ENCODE measurements at places on chromosomes 1 and 21.
A peak's percentile ranks its signal among the peaks of the same experiment; 100 is the strongest.

DNA sequence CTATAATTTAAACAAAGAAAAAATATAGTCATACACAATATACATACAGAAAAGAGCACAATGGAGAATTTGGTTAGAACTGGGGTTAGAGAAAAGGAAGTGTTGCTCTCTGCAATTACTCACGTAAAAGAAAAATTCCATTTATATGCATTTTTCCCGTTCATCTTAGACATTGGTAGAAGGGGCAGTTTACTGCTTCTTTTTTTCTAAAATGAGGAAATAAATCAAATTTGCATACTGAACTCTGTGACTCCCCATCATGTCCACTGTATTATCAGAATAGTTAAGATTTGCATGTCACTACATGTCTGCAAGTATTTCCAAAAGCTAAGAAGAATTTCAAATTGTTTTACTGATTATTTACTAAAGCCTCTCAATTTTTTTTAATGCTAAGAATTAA, 44.1 kb upstream of the C1orf105 start:
- no peak for DNase-seq

GRCh38 chr1:39395357-39395831, 96.0 kb upstream of the BMP8A start:
- DNase-seq, result no peak

DNA sequence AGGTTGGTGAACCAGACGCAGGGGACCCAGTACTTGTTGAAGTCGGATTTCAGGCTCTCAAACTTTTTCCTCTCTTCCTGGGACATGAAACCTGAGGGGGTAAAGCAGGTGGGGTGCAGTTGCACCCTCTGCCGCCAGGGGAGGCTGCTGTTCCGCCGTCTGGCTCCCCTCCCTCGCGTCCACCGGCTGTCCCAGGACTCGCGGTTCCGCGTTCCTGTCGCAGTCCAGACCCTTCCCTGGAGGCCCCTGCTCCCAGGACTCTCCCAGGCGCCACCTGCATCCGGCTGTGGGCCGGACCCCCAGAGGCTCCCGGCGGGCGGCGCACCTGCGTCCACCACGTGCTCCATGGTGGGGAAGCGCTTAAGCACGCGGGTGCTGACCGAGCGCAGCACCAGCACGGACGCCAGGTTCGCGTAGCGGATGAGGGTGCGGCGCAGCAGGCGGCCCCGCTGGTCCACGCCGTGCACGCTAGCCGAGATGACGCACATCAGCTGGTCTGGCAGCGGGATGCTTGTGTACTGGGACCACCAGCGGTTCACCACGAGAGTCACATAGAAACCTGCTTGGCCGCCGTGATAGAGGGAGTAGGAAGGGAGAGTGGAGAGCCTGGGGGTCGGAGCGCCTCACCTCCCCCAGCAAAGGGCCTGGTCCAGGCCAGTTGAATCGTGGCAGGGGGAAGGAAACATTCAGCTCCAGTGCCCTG, 1.7 kb downstream of the BEST4 start:
- peak; percentile 17 for DNase-seq

- DNase-seq, result no peak
Measured at GRCh38 chr1:206836111-206836510, 29.3 kb upstream of the IL20 start.

DNA sequence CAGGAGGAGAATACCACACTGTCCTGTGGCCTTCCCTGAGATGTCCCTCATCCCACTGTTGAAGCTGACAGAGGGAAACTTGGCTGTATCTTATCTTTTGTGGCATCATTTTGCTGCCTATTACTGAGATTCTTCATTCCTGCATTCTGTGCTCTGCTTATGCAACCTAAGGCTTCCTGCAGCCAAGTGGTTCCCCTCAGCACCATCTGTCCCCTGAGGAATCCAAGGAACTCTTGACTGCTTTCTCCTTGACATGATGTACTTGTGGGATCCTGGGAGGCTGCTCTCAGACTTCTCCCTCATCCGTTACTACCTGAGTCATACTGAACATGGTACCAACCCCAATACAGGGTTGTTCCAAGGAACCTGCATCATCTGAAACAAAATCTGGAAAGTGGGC, 21.1 kb upstream of the RIMKLA start:
- DNase-seq, result no peak

DNA sequence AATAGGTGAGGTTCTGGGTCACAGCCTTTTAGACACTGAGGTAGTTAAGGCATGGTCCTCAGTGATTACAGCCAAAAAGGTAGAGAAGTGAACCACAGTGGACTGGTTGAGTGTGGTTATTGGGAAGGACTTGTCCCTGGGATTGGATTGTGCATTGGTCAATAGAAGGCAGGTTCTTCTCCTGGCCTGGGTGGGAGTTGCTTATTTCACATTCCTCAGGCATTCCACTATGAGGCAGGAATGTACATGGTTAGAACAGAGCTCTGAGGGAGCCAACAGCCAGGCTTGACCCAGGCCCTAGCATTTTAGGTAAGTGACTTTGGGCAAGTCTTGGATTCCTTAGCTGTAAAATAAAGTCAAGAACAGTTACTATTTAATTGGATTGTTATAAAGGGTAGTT, 97.9 kb upstream of the MARK1 start:
- DNase-seq, result no peak

GRCh38 chr1:116982319-116983004, 19.1 kb upstream of the CD101 start:
- no peak for DNase-seq

DNA sequence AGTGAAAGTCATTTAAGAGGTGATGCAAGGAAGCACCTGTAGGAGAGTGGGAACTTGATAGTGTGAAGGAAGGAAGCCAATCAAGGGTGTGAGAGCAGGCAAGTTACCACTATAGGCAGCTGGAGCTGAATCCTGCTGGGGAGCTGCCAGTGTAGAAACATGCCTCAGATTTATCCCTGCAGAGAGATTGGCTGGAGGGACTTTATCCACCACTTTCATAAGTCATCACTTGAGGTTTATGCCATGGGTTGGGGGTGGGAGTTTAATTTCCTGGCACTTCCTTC, 443.6 kb downstream of the PLPP3 start:
- no peak for DNase-seq

- DNase-seq, result no peak
Measured at GRCh38 chr1:242086093-242086492, 87.2 kb upstream of the MAP1LC3C start.

- DNase-seq, result no peak
Measured at GRCh38 chr1:167854184-167854583, 59.8 kb downstream of the ADCY10 start.

GRCh38 chr1:233326319-233326718, 1.2 kb upstream of the MAP3K21 start:
- no peak for DNase-seq

DNA sequence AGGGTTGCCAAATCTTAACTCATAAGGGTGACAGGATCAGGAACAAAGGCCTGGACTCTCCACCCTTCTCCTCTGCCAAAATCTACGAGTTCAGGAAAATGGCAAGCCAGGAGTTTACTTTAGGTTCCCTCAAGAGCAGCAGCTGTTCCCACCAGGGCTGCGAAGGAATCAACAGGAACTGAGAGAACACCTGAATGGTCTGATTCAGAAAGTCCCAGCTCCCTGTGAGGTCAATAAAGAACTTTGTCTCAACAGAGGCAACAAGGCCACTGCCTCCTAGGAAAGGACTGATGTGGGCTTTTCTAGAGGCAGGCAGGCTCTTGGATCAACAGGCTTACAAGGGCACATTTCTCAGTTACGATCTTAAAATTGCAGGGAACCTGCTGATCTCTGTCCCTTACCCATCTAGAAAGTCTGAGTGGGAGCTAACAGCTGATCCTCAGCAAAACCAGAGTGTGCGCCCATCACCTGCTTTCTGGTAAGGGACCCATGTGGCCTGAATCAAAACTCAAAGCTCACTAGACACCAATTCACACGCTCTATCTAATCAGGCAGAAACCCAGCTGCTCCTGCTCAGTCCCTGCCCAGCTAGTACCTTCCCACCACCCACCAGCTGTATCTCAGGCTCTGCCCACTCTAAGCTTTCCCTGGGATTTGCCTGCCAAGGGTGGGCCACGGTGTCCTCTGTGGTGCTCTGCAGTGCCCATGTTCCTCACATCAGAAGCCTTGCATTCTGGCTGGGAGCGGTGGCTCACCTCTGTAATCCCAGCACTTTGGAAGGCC, 83.1 kb downstream of the CAPZB start:
- DNase-seq, result no peak

DNA sequence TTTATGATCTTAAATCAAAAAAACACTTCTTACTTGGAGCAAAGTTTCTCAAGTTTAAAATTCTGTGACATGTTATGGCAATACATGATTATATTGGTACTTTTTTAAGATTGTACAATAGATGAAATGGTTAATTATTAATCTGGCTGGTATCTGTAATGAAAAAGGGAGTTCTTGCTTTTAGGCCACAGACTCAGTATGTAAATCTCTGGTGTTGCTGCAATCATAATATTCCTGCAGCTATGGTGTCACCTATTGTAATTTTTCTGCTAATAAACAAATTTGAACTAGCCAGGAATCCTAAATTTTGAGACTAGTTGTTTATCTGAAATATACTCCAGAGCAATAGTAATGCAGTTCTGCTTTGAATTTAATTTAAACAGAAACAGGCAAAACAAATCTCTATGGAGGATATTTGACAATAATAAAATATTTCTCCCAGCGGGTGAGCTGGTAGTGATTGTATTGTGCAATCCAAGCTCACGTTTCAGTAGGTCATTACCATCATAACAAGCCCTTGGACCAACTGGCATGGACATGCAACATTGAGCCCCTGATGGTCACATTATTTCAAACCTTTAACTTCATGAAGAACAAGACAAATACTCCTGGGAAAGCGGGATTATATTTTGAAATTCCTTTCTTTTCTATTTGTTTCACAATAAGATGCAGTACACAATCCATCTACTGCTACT, 77.2 kb upstream of the USH2A start:
- DNase-seq, result no peak

- no peak for DNase-seq
Measured at GRCh38 chr1:73998348-73998959, 199.5 kb downstream of the LRRIQ3 start.

DNA sequence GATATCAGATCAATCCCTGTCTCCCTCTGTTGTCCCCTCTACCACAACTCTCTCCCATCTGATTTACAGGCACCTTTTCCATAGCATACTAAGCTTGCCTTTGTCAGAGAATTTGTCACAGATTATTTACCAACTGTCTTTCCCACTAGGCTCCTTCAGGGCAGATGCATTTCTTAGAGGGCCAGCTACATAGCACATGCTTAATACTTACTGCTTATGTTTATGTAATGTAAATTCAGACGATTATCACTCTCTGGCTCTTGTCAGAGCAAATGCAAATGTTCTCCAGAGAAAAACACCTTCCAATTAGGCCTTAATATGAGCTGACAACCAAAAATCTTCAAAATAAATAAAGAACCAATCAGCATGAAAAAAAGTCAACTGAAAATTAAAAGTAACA, 15.3 kb upstream of the RABGGTB start:
- no peak for DNase-seq

DNA sequence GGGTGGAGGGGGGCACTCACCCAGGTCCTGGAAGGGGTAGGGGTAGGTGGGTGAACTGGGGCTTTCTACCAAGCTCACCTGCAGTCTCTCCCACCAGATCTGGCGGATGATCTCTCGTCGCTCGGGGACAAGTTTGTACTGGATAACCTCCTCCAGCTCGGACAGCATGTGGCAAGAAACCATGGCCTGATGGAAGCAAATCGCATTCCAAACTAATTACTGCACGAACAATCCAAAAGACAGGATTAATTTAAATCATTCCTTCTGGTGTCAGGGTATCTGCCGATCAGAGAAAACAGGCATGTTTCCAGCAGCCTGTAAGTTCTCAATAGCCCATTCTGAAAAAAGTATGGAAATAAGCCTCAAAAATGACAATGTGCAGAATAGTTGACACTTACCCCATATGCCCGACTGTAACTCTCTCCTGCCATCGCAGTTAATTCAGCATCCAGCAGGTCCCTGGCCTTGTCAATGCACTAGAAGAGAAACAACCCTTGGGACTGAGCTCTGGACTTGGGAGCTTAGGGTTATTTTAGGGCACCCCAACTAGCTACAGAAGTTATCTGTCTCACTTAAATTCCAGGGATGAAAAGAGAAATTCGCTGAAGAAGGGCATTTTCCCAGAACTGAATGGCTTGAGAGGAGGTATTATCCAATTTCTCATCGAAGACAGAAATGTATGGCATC, 44.4 kb upstream of the ANGPTL7 start:
- no peak for DNase-seq

- no peak for DNase-seq
Measured at GRCh38 chr1:46558141-46558963, 6.9 kb upstream of the KNCN start.

DNA sequence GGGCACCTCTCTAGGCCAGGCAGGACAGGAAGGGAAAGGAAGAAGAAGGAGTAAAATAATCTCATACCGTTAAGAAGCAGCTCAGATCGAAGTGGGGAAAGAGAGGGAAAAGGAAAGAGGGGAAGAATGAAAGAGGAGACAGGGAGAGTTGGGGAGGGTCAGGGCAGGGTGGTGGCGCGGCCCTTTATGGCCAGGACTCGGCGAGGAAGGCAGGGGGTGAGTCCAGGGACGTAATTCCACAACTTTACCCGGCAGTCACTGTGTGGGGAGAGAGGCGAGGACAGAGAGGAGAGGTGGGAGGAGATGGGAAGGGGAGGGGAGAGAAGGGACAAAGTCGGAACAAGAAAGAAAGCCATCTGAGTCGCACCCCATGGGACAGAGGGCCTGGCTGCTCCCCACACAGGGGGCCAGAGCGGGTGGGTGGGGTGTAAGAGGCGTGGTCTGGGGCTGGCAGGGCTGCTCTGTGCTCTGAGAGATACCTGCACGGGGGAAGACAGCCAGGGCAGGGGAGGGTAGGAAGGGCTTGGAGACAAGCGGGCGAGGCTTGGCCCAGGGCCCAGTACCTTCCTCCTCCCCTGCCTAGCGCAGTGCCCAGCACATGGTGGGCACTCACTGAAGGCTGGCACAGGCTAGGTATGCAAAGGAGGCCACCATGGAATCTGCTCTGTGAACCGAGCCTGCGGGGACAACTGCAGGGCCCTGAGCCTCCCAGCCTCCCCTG, 49.4 kb downstream of the KIF21B start:
- DNase-seq, result no peak

- no peak for DNase-seq
Measured at GRCh38 chr1:5793516-5793915, 198.7 kb downstream of the NPHP4 start.

DNA sequence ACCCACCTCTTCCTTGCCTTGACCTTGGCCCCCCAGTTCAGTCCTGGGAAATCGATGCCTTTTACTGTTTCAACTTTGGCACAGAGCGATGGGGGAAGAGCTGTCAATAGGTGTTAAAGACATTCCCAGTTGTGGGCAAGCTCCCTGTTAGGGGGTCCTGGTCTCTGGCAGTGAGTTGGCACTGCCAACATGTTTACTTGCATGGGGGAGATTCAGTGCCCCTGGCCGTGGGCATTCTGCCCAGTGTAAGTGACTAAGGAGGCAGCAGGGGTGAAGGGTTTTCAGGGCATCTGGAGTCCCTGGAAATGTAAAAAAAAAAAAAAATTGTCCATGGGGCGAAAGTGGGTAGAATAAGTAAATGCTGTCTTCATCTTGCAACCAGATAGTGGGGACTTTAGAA, 407.0 kb downstream of the PTPRU start:
- no peak for DNase-seq
